ENCODE measurements at places on chromosomes 1 and 21.
A peak's percentile ranks its signal among the peaks of the same experiment; 100 is the strongest.

GRCh38 chr1:47219001-47219400, 13.0 kb downstream of the TAL1 start:
- DNase-seq, result no peak

- DNase-seq, result no peak
These were observed 50.7 kb upstream of the IRF2BP2 start for GRCh38 chr1:234660536-234661316.

DNA sequence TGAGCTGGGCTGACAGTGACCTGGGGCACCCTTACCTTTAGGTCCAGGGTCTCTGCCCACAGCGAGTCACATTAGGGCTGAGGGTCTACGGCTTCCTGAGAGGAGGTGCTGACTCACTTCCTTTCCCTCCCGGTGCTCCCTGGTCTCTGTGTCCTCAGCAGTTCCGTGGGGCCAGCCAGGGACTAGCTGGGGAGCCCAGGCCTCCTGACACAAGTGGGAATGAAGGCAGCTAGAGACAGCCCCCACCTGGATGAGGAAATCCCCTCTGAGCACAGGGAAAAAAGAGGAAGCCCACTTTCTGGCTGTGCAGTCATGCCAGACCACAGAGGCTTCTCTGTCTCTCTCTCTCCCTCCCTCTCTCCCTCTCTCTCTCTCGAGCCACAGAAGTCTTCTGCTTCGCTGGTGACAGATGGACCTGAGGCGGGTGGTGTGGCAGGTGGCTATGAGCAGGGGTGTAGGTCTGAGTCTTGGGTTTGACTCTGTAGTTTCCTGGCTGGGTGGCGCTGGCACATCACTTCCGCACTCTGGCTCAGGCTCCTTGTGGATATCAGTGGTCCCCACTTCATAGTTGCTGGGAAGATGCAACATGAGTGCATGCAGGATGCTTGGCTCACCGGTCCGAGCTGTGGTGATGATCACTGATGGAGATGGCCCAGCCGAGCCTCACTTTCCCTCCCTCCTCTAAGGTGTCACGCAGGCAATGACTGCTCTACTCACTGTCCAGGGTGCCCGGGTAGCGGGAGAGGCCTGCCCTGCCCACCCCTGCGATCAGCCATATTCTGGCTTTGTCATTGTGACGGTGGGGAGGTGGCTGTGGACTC, 3.5 kb downstream of the SLC66A1 start:
- peak; percentile 45 for DNase-seq

DNA sequence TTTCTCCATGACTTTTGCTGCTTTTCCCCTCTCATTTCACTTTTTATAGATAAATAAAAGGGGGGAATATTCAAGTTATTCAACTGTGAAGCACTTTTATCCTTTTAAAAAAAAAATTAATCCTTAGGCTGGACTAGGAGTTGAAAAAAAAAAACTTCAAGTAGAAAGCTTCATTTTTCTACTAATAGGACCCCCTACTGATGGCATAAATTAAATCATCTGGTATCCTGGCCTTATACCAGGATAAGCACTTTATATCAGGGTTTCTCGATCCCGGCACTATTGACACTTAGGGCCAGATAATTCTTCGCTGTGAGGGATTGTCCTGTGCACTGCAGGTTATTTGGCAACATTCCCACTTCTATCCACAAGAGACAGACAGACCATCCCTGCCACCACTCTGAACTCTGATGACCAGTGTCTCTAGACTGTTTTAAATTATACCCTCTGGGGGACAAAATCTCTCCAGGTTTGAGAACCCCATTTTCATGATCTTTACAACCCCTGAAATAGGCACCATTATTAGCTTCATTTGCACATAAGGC, 17.6 kb downstream of the USP33 start:
- no peak for DNase-seq

DNA sequence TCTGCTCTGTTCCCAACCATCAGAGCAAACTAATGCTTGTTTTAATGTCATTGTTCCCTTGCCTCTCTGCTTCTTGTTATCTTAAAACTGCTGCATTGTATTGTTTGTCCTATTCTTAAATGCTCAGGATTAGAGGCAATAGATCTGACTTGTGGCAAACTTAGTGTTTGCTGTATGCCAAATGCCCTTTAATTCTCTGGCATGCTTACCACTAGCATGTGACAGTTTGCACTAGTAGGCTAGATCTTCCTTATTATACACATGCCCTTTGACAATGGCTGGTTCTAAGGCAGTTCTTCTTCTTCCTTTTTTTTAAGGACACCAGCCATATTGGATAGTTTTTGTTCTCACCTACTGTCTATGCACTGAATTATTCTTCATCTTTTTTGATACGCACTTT, 30.1 kb downstream of the PALMD start:
- DNase-seq, result no peak

GRCh38 chr1:27568300-27569087, 35.5 kb downstream of the AHDC1 start:
- DNase-seq, result peak; percentile 97

GRCh38 chr1:32907435-32907834, 6.2 kb upstream of the TMEM54 start:
- no peak for DNase-seq

DNA sequence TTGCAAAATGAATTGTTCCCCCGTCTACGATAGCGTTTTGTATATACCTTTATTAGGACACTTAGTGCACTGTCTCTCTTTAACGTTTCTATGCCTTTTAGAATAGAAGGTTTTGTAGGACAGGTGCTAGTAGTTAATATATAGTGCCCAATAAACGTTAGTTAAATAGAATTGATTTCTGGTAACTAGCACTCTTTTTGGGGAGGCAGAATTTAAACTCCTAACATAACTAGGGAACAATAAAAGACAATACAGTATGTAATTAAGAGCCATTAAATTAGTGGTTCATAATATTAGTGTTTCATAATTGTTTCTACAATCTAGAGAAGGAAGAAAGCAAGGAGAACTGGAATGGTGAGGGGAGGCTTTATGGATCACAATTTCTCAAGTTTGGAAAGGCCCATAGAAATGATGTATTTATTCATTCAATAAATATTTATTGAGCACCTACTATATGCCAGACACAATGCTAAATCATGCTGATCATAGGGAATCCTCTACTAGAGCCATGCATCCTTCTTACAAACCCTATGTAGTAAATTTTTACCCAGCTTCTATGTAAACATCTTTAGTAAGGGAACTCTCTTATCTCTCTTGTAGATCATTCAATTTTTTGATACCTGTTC, 742 bp downstream of the POLR3GL start:
- DNase-seq, result no peak

DNA sequence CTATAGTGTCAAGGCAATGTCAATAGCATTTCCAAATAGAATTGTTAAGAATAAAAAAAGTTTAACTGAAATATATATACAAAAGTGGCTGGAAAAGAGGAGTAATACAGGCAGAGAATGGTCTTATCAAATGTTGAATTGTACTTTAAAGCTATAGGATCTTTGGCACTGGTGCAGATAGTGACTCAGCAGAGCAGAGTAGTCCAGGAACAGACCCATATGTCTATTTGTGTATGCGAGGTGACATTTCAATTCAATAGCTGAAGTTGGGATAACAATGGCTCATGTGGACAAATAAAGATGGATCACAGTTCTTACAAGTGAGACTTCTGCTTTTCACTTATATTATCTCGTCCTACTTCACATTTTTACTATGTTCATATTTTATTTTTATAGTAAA, 543.0 kb upstream of the B3GALT2 start:
- no peak for DNase-seq

DNA sequence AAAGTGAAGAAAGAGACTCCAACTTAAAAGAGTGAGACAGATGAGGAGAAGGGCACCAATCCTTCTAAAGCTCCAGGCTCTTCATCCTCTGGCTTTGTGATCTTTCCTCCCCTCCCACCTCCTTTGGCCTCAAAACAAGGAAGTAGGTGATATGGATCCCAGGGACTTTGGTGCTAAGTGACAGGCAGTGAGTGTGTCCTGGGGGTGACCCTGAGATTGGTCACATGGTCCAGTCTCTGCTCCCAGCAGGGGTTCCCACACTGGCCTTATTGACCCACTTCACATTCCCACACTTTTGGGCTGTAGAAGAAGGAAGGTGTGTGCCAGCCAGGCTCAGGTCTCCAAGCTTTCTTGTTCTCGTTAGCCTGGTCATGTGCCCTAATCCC, 401.2 kb upstream of the PROX1 start:
- no peak for DNase-seq

DNA sequence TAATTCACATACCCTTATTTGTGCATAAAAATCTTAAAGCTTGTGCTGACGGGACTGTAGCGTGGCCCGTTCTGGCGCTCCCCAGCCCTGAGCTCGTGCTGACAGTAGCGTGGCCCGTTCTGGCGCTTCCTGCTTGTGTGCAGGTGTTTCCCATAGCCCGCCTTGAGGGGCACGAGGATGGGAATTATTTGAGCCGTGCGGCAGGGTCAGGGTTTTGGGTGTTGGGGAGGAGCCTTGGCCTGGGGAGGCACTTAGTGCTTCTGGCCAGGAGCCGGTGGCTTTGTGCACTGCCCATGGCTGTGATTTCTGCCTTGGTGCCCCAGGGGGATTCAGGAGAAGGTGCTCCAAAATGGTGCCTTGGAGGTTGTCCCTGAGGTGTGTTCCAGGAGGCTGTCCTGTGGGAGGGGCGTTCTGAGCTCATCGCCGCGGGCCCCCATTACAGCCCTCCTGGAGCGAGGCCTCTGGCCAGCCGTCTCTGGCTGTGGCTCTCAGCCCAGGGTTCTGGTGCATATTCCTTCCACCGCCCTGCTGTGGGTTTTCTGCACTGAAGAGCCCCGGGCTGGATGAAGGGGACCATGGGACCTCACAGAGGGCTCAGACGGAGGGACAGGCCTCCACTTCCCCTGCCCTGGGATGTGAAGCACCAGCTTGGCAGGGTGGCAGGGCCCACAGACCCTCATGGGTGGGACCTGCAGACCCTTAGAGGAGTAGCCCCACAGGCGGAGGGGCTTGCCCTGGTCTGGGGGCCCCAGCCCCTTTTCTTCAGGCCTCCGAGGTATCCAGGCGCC, 6.6 kb downstream of the SLX9 start:
- DNase-seq, result peak; percentile 46

DNA sequence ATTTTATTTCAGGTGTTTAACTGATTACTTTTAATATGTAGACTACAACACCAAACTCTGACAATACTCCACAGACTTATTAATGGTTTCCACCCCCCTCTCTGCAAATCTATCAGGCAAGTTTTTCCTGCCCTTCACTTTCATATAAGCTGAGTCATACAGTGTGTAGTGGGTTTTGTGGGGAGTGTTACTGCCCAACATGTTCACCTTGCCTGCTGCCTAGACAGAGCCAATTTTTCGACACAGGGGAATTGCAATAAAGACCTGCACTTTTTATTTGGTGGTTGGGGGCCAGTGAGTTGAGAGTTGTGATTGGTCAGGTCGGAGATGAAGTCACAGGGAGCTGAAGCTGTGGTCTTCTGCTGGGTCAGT, 119.7 kb downstream of the PPIAL4G start:
- no peak for DNase-seq

DNA sequence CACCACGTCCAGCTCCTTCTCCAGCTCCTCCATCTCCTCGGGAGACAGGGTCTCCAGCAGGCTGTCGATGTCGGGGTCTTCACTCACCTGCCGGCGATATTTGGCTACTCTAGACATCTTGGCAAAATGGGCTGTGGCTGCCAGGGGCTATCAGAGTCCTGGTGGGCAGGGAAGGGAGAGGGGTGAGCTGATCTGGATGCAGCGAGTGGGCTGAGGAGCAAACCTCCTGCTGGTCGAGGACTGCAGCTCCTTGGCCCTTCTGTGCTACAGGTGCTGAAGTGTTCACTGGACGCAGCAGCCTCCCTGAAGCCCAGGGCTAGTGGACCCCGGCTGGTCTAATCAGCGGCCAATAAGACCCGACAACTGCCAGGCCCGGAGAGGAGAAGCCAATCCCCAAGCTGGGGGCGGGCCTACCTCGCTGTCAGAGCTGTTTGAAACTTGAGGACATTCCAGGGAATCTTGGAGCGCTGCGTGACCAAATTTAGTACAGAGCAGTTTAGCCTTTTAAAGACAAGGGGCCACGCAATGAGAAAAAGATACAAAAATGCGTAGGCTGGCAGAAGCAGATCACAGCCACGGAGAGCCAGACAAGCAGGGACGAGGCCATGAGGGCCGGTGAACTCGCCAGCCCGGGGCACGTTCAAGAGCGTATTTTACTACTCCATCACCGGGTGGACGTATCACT, at the start of gene LMOD1:
LMOD1 (minus strand) TSS at position 325 of the 685 bp plus-strand sequence; CDS start at position 117, 208 bp downstream.
- no peak for DNase-seq

- no peak for DNase-seq
These were observed 53.6 kb downstream of the CAPN8 start for GRCh38 chr1:223611936-223612335.

DNA sequence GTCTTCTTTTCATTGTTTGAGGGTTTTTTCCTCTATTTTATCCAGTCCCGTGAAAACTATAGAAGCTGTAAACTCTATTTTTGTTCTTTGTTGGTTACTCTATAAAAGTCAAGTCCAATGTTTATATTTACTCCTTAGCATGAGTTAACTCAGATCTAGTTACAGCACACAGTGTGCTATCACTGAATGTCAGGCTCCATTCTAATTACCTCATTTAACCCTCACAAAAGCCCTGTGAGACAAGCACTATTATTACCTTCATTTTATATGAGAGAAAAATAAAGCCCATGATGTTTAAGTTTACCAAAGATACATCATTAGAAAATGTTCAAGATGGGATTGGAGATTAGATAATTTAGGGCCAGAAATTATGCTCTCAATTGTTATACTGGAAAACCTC, 251.4 kb upstream of the SNX7 start:
- DNase-seq, result no peak

DNA sequence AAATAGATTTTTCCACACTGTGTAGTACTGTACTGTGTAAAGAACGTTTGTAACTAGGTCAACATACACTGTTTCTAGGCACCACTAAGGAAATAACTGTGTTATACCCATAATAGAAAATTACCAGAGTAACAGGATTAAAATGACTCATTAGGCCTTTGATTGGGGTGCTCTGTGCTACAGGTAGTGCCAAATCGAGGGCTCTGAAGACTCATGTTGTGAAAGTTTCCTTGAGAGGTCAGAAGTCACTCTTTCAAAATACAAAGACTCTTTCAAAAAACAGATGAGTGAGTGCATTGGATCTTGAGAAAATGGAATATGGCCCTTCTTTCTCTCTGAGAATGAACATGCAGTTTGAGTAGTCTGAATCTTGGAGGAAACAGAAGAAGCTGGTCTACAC, 143.0 kb downstream of the MRPL39 start:
- no peak for DNase-seq

GRCh38 chr1:233597489-233597901, 16.4 kb upstream of the KCNK1 start:
- DNase-seq, result no peak

GRCh38 chr1:61520401-61520800, 204.5 kb downstream of the TM2D1 start:
- no peak for DNase-seq

DNA sequence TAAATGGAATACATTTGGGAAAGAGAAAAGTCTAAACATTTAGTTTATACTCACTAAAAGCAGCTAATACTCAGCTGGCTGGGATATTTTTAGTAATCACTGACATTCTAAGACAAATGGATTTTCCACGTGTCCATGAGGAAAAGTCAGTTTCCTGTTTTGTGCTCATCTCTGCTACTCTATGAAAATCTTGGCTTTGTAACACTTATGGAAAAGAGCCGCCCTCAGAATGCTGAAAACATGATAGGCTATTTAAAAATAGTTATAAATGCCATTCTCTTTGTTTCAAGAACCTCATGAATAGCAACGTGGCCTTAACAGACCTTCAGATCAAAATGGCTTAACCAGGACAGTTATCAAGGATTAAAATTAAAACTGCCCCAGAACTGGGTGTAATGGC, 29.9 kb downstream of the MRAP start:
- no peak for DNase-seq

GRCh38 chr1:2988256-2988655, 33.0 kb upstream of the ACTRT2 start:
- DNase-seq, result peak; percentile 34

Measured in RWPE2 (cell line).